ENCODE measurements at places on chromosomes 4 and X.

DNA sequence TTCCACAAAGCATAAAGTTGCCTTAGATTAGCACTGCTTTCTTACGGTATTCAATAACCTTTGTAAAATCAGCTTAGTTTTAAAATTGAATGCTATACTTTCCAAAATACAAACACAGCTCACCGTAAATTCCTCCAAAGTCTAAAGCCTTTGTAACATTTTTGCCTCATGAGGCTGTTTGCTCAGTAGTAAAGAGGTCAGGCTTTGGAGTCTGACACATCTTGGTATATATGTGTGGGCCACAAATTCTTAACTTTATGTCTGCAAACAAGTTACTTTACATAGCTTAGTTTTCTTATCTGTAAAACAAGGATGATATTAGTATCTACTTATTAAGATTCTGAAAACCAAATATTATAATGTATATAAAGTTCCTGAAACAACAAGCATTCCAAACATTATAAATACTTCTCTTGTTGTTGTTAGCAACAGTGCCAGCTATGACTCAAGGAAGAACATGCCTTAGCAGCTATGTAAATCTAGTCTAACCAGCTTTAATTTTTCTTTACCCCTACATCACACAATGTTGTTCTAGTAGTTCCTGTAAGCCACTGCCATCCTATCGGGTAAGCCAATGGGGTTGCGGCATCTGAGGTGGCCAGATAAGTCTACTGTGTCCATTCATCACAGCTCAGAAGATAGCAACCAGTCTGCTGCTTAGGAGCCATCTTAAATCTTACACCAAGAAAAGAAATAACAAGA lies 709.0 kb downstream of the KLHL13 start:
- no peak for DNase-seq

- DNase-seq = no peak
These were observed 429.3 kb downstream of the INPP4B start for GRCh38 chr4:142416711-142417275.

GRCh38 chr4:37754410-37755185 lies 68.4 kb upstream of the RELL1 start:
- DNase-seq = no peak

DNA sequence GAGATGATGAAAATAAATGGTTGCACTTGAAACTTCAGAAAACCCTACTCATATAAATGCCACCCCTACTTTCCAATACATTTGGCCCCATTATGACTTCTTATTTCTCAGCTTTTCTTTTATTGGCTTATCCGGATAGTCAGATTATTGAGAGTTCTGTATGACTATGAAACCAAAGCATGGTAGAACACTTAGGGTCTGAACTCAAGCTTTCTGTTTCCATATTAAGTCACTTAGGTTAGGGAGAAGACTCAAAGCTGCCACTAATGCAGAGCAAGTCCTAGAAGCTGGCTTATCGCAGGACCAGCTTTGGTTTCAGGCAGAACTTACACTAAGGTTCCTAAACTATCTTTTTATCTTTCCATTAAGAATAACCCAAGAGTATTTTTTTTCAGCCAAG lies 229.9 kb upstream of the CPEB2 start:
- DNase-seq = no peak

- no peak for DNase-seq
These were observed 224.2 kb downstream of the DMD start for GRCh38 chrX:32987142-32987541.

DNA sequence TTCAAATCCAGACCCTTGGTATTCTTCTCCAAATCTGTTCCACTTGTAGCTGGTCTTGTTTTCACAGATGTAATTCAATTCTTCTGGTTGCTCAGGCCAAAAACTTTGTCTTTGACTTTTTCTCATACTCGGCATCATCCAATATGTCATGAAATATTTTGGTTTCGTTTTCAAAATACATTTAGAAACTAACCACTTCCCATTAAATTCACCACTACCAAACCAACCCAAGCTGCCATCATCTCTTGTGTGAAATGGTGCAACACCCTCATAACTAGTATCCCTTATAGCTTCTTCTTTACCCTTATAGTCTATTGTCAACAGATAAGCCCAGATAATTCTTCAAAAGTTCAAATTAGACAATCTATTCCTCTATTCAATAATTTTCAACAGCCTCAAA lies 192.1 kb downstream of the PRR32 start:
- no peak for DNase-seq

GRCh38 chr4:94653984-94654609 lies 103.7 kb upstream of the BMPR1B start:
- DNase-seq = no peak

DNA sequence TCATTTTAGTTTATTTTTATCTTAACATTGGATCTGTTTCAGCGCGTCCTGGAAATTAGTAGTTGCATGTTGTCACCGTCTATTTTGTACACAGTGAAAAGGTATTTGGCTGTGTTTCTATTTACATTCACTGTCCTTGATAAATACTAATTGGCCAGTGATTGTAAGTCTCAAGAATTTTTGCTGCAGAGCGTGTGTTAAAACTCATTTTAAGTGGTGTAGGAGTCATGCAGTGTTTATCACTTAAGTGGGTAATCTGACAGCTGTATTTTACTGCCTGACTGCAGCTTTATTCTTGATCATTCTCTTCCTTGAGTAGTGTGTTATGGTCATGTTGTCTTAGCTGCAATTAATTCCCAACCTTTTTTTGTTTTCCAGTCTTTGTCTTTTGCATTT lies 9.8 kb downstream of the GUCY1A1 start:
- DNase-seq = no peak

- no peak for DNase-seq
These were observed at the start of gene GAGE10 for GRCh38 chrX:49303346-49303745. TSS of gene GAGE10 (plus strand) at chrX:49303646. CDS start at chrX:49304860, 1,214 bp downstream.
